DMS 273 treated with DMSO at 0.1 percent for 48 hours (cell line): ENCODE measurements at places on chromosomes 1 and 21.

DNA sequence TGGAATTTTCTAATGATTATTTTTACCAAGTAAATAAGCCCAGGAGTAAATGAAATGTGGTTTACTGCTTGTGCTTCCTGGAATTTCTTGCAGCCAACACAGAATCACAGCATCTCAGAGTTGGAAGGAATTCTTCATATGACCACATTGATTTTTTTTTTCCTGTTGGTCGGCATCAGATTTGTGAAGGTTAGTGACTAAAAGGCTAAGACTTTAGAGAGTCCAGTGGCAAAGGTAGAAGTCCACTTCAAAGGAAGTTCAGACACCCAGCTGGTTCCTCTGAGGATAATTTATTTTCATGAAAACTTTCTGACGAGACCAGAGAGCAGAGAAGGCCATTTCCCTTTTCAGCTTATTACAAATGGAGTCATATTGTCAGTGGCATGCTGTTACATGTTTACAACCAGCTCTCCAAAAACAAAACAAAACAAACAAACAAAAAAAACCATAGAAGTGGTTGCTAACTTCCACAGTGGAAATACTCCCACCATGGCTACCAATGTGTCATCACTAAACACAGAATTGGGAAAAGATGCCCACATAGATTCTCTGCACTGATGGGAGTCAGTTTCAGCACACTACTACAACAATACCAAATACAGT is 77.2 kb upstream of the CDC42BPA start:
- DNase-seq = no peak

DNA sequence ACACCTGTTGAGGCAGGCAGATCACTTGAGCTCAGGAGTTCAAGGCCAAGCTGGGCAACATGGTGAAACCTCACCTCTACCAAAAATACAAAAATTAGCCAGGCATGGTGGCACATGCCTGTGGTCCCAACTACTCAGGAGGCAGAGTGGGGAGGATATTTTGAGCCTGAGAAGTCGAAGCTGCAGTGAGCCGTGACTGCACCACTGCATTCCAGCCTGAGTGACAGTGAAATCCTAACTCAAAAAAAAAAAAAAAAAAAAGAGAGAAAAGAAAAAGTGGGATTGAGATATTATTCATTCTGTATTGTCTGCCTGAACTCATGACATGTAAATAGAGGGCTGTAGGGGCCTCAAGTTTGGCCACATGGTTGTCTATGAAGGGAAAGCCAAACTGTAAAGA is 37.3 kb downstream of the WNT2B start:
- no peak for DNase-seq

GRCh38 chr1:67298762-67299161 is 8.9 kb upstream of the IL12RB2 start:
- DNase-seq = no peak

- DNase-seq = no peak
Observed at GRCh38 chr1:64960731-64961130, 5.6 kb downstream of the JAK1 start.

DNA sequence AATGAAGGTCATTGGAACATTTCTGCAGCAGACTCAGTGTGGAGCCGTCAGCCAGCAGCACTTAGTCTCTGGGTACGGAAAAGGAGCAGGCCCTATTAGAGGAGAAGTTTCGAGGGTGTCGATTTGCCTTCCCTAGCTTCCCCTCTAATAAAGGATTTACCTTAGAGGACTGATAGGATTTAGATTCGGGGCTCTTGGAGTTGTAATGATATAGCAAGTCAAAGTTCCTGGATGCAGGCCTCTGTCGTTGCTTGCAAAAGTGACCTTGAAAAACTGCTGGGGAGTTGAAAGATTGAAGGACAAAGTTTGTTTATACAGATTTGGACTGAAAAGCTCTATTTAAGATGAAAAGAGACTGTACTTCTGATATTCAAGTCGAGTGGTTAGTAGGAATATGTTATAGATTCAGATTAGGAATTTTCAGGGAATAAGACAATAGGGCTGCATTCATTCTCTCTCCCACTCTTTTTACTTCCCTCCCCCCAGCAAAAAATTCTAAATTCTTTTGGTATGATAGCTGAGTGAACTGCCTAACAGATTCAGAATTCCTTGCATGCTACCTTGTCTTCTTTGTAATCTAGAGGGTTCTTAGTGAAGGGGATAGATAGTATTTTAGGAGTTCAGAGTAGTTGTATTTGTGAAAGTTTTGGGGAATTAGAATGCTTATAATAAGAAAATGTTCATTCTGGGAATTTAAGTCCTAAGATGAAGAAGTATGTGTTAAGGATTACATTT is 19.2 kb downstream of the NFYC start:
- DNase-seq = no peak

DNA sequence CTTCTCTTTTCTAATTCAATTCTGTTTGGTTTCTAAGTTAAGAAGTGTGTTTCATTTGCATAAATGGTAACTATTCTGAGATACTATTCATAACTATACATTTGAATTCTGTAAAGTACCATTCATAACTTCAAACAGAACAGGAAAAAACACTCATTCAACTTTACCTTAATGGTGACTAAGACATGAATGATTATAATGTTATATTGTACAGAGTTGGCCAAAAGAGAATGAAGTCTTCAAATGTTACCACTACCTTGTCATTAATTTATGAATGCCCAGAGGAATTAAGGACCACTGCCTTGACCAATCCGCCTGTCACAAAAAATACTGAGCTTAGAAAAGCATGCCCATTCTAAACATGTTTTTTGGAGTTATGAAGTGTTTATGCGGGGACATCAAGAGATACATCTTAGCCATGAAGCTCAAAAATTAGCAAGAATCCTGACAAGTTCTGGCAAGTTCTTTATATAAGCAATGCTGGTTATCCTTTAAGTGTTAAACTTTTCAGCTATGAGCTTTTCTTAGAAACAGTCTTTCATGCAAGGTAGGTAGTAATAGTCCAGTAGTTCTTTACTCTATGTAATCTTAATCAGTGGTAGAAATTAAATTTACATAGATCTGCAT is 7.9 kb downstream of the WASF2 start:
- no peak for DNase-seq

- DNase-seq = no peak
Observed at GRCh38 chr1:20059847-20060246, 10.1 kb upstream of the PLA2G5 start.

GRCh38 chr1:53365437-53366063 is 37.7 kb upstream of the LRP8 start:
- no peak for DNase-seq

- DNase-seq = no peak
Observed at GRCh38 chr1:56417646-56418045, 161.7 kb downstream of the PLPP3 start.

GRCh38 chr1:37514350-37515184 is at the start of gene MEAF6:
TSS of gene MEAF6 (minus strand) at chr1:37514766. CDS start at chr1:37514746, 20 bp downstream.
- DNase-seq = peak; percentile 36

DNA sequence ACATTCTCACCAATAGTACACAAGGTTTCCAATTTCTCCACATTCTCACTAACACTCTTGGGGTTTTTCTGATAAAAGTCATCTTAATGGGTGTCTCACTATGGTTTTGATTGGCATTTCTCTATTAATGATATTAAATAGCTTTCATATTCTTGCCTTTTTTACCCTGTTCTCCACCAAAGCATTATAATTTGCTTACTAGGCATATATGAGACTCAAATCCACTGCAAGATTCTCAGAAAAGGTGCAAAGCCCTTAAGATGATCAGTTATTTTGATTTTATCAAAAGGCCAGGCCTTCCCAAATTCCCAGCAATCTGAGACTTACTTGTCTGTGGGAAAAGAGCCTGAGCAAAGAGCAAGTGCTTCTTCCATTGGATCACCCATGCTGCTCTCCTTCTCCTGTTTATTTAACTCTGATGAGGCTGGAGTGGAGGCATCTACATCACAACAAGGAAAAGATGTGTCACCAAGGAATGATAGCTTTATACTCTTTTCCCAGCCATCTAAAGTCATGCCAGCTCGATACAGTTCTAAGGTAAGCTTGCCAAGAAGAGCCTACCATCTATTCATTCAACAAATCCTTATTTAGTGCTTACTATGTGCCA is 24.6 kb downstream of the CLSPN start:
- DNase-seq = no peak

- DNase-seq = no peak
Observed at GRCh38 chr1:184315254-184315653, 71.6 kb upstream of the C1orf21 start.

GRCh38 chr1:204149635-204150565 is 1.9 kb downstream of the ETNK2 start:
- DNase-seq = no peak

GRCh38 chr1:10877894-10878293 is 81.4 kb upstream of the CASZ1 start:
- DNase-seq = no peak

- no peak for DNase-seq
Observed at GRCh38 chr21:44701541-44701940, 4.6 kb downstream of the KRTAP10-12 start.

DNA sequence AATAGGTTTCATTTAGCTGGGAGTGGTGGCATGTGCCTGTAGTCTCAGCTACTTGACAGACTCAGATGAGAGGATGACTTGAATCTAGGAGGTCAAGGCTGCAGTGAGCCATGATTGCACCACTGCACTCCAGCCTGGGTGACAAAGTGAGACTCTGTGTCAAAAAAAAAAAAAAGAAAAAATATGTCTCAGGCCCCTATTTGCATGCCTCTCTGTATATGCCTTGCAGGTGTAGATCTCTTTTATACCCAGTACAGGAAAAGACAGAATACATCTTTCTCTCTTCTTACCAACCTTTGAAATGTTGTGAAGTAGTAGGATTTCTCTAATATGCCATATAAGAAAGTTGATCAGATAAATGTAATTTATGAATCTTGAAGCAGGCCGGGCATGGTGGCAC is 6.4 kb downstream of the CNR2 start:
- no peak for DNase-seq

DNA sequence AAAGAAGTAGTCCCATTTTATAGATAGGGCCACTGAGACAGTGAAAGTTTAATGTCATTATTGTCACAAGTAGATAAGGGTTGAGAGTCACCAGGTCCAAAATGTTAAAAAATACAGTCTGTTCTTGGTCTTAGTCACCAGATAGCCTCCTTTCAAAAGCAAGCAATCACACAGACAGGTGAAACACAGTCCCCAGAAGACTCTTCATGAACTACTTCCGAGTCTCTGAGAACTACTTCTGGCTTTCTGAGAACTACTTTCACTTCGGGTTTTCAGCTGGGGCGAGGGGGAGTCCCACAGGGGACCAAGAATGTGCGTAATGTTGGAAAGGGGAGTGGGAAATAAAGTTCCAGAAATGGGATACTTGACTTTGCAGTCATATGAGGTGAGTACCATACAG is 143.2 kb downstream of the HHIPL2 start:
- no peak for DNase-seq

GRCh38 chr1:1166642-1167397 is 6.9 kb upstream of the TTLL10 start:
- DNase-seq = no peak

- no peak for DNase-seq
Observed at GRCh38 chr1:193083365-193084088, 21.7 kb downstream of the GLRX2 start.

GRCh38 chr1:11514366-11514765 is 35.4 kb downstream of the DISP3 start:
- DNase-seq = no peak

DNA sequence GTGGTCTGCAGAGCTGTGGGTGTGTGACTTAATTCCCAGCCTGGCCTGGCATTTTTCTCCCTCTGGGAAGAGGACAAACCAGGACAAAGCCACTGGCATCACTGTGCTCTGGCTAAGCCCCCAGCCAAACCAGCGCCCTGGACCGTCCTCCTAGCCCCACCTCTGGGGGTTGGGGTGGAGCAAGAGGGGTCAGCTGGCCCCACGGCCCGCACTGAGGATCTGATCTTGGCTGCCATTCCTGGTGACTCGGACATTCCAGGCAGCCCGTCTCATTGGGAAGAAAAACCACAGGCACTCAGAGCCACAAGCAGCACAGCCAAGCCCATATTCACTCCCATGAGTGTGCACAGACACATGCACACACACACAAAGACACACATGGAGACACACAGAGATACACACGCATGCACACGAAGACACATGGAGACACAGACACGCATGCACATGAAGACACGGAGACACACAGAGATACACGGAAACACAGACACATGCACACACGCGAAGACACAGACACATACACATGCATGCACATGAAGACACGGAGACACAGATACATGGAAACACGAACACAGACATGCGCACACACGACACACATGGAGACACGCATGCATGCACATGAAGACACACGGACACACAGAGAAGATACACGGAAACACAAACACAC is 2.3 kb upstream of the MXRA8 start:
- DNase-seq = no peak

- no peak for DNase-seq
Observed at GRCh38 chr21:42563686-42564085, 50.0 kb downstream of the SLC37A1 start.

- no peak for DNase-seq
Observed at GRCh38 chr1:24692351-24692980, 49.4 kb downstream of the SRRM1 start.

- no peak for DNase-seq
Observed at GRCh38 chr1:208083016-208083714, 161.0 kb downstream of the PLXNA2 start.

DNA sequence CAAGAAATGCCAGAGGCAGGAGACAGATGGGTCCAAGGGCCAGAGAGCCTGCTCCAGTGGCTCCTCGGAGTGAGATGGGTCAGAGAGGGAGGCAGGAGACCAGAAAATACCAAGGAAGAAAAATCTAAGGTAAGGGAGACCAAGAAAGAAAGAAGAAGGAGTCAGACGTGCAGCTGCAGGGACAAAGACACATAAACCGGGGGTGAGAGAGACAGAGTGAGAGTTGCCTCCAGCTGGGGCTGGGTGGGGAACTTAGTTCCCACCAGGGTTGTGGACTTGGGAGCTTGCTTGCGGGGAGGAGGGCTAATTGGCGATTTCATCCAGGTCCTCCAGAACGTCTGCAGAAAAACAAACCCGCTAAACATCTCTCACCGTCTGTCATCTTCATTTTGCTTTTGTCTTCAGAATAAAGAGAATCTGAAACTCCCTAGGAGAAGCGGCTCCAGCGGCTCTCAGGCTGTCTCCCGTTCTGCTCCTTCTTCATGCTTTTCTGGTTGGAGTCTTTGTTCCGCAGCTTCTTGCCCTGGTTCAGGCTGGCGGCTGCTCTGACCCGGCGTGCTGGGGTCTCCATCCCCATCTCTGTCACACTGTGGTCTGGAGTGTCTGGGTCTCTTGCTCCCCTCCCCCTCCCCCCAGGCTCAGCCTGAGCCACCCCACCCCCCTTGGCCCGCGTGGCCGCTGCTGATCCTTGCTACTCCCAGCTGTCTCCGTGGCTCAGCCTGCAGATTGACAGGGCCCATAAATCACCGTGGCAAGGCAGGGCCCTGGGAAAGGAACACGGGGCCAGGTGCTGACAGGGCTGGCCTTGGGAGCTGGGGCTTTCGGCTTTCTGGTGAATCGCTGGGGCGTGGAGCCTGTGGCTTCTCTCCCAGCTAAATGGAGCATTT is 66.6 kb downstream of the UBIAD1 start:
- DNase-seq = peak; percentile 68

GRCh38 chr1:192592517-192592916 is 16.9 kb downstream of the RGS1 start:
- DNase-seq = no peak

DNA sequence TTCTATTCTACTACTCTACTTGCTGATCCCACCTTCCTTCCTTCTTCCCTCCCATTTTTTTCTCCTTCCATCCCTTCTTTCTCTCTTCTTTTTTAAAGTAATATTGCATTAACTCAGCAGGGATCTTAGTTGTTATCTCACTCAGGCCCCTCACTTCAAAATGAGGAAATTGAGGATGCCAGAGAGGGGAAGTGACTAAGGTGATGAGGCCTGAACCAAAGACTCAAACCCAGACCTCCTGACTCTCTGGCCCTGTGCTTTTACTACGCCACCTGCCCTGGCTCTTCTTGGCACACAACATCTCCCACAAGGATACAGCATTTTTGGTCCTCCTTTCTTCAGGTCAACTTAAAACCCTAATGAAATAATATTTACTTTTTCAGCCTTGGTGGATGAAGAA is 151.7 kb upstream of the ZNF648 start:
- DNase-seq = no peak
